ENCODE measurements at places on chromosomes 2 and 18.

DNA sequence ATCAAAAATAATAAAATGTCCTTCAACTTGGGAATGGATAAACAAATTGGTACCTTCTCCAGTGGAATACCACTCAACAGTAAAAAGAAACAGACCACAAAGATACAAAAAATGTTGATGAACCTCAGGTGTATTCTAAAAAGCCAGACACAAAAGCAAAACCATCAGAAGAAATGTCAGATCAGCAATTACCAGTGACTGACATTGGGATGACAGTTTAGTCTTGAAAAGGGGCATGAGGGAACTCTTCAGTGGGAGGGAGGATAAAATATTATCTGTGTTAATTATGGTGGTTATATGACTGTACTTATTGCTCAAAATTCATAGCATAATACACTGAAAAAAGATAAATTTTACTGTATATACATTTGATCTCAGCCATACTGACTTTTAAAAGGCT, 473.0 kb downstream of the TMX3 start:
- no peak for DNase-seq

DNA sequence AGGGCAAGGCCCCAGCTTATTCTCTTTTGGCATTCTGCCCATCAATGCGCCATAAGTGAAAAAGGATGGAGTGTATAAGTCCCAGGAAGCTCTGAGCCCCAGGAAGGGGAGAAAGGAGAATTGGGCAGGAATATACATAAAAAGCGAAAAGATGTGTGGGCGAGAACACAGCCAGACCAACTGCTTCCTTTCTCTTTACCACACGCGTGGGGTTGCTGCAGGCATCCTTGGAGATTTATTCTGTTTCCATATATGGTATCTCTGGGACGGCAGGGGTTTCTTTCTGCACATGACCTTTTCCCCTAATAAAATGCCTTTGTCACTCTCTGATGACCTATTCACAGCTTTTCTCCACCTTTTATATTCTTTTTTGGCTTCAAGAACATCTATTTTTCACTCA, 440.5 kb downstream of the NBAS start:
- no peak for DNase-seq

DNA sequence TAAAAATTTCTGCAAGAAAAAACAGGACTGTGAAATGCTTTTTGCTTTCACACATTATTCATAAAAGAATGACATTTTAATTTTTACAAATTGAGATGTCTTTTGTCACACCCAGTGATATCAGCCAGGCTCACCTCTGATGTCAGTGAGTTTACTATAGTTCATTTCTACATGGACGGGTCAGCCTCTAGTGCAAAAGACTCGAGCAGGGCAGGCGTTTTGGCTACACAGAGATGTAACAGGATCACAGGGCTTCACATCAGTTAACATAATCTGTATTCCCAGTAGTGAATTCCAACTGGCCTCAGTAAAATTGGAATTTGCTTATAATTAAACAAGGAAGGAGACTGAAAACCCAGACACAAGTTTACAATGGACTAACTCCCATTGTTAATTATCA, 275.6 kb upstream of the ZSWIM2 start:
- no peak for DNase-seq

GRCh38 chr18:24176727-24177416, 38.0 kb downstream of the CABYR start:
- peak; percentile 25 for DNase-seq

- DNase-seq = peak; percentile 14
These were observed 52.4 kb downstream of the STK39 start for GRCh38 chr2:168194784-168195522.

GRCh38 chr2:46818141-46818621, 97.4 kb downstream of the MCFD2 start:
- no peak for DNase-seq

DNA sequence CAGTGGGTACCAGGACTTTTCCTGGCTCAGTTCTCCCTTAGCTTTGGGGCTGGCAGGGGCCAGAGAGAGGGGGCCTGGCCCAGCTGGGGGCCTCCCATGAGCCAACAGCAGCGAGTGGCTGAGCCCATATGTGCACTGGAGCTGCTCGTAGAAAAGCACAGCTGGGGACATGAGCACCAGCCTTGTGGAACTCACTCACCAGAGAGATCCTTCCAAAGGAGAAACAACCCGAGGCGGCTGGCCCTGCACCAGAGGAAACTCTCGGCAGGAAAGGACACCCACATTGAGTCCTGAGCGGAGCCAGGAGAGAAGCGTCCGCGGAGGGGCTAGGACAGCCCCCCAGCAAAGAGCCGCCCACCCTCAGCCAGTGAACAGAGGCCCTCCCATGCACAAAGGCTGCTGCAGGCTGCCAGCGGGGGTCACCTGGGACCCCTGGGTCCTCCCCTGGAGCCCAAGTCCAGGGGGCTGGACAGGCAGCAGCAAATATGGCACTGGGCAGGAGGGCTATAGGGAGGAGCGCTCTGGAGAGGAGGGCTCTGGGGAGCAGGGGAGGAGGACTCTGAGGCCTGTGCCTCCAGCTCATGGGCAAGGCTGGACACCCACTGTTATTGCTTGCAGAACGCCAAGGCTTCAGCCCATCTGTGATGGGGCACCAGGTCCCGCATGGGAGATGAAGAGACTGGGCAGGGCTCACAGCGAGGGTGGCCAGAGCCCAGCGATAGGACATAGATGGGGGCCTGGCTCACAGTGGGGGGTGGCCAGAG, 42.1 kb upstream of the SNED1 start:
- no peak for DNase-seq

DNA sequence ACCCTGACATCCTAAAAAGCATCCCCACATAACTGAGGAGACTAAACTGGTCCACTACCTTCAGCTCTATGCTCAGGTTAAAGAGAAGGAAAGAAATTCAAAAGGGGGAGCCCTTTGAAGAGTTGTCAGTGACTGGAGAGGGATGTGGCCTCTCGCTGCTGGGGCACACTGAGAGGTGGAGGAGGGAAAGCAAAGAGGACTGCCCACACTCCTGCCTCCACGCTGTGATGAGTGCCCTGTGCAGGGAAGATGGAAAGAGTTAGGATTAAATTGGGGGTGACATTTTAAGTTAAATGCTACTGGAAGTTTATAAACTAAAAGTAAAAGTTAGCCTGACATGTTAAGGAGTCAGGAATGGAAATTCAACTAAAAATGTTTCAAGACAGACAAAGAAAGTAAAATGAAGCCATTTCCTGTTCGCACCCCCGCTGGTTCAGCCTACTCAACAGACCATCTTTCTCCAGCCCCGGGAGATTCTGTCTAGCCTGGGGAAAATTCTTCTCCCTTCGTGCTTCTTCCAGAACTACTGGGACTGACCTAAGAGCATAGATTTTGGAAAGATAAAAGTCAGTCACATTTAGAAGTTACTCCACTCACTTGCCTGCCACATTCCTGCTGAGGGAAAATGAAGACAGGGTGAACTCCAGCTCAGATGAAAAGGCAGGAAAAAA, 17.8 kb upstream of the INO80C start:
- DNase-seq = no peak

DNA sequence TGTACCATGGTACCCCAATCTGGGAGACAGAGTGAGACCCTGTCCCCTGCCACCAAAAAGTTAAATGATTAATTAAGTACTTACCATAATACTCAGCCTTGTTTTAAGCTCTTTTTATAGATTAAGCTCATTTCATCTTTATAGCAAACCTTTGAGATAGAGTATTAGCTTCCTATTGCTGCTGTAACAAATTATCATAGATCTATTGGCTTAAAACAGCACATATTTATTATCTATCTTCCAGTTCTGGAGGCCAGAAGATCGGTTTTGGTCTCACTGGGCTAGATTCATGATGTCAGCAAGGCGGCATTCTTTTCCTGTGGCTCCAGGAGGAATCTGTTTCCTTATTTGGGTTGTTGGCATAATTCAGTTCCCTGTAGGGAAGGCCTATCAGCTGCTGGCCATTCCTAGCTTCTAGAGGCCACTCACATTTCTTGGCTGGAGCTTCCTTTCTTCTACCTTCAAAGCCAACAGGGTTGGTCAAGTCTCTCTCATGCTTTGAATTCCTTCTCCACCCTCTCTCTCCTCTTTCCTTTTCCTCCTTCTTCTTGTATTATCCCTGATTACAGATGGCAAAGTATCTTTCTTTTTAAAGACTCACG, 13.7 kb upstream of the GREB1 start:
- DNase-seq = no peak

DNA sequence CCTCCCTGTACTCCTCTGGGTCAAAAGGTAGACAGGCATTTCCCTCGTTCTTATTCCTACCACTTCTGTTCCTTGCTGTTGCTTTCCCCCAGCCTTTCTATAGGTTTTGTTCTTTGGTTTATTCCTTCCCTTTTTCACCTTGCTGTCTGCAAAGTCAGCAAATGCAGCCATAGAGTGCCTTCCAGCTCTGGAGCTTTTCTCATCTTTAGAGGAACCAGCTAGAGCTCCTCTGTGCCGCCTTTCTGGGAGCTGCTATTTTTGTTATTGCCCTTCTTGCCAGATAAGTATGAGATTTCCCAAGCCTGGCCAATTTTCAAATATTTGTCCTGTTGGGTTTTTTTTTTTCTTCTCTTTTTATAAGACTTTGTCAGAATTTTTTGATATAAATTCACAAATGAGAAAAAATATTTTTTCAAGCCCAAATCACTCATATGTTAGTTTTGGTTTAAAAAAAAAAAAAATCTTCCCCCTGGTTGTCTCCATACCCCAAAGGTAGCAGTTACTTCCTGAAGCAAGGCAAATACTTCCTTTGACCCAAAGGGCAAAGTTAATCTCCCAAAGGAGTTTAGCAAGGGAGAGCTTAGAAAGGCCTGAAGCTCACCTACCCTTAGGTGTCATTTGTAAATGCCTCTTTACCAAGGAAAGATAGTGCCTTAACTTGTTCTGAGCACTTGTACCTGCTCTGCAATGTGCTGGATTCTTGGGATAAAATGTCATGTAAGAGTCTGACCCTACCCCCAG, 5.1 kb upstream of the TTC27 start:
- no peak for DNase-seq

DNA sequence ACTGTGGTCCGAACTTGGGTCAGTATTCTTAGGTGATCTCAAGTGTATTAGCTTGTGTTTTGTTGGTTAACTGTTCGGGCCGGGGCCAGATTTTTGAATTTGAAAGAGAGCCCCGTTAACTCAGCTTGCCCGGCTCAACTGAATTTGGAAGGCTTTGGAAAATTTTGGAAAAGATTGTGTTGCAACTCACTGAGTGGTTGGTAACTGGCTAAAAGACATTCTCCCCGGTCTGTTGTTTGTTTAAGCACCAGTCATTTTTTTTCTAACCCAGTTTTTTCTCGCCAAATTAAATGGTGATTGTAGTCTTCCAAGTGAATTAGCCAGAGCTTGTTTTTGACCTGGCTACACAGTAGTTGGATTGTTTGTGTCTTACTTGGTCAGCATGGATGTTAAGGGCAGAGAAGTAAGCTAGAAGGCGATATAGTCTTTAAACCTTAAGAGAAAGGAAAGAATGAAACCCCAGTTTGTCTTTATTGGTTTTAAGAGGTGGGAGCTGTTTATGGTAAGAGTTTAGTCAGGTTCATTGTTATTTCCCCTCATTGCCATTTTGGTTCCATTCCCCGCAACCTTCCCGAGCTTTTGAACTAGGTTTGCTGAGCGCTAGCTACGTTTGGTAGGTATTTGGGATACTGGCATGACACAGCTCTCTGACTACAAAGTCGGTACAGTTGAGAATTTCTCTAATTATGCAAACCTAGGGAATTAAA, 2.4 kb downstream of the MAP4K4 start:
- DNase-seq = no peak

DNA sequence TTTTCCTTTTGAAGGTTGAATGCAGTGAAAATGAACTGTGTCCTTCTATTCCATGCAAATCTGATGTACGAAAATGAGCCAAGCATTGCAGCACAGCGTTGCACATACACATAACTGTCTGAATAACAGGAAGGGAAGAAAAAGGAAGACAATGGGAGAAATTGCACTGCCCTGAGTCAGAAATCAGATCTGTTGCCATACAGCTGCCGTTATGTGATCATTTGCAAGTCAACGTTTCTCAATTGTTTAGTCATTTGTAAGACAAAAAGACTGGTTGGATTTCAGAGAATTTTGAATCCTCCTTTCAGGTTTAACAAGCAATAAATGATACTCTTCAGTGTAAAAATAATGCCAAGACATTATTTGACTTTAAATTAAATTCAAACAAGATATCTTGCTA, 284.1 kb downstream of the DSEL start:
- no peak for DNase-seq

DNA sequence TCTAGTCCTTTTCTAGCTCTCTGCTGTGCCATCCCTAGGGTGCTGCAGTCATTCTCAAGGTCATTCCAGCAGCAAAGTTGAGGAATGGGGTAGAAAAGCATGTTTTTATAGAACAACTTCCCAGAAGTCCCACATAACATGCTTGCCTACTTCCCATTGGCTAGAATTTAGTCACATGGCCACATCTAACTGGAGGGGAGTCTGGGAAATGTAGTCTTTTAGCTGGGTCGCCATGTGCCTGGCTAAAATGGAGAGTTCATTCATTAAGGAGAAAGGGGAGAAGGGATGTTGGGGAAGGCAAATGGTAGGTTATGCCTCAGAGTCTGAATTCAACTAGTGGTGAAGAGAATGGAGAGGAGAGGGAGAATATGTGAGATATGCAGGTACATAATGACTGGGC, 85.7 kb downstream of the SLC4A3 start:
- no peak for DNase-seq

GRCh38 chr18:79552140-79552631, 127.4 kb upstream of the CTDP1 start:
- DNase-seq = no peak

- DNase-seq = peak; percentile 41
These were observed 7.4 kb upstream of the MBOAT2 start for GRCh38 chr2:9010866-9011265.

- no peak for DNase-seq
These were observed 599.0 kb upstream of the SYT4 start for GRCh38 chr18:43876286-43876685.

- no peak for DNase-seq
These were observed 1455.5 kb upstream of the ZEB2 start for GRCh38 chr2:145975406-145975805.

Data from amniotic stem cell (primary cell).